ENCODE measurements at places on chromosomes 3 and 15. TPM values are rescaled to one million over a fixed set of nuclear protein-coding genes. Genes with fewer than 3 reads are reported as not detected.

GRCh38 chr3:114939920-114940319, 207.2 kb downstream of the ZBTB20 start:
- H3K4me3 ChIP-seq: no peak overlapping the region
- no peak for DNase-seq
- no peaks in the 10 kb centered on the region for H3K36me3 ChIP-seq
- H3K27me3 ChIP-seq: no peaks in the 10 kb centered on the region
- H3K4me1 ChIP-seq: no peaks in the 10 kb centered on the region

DNA sequence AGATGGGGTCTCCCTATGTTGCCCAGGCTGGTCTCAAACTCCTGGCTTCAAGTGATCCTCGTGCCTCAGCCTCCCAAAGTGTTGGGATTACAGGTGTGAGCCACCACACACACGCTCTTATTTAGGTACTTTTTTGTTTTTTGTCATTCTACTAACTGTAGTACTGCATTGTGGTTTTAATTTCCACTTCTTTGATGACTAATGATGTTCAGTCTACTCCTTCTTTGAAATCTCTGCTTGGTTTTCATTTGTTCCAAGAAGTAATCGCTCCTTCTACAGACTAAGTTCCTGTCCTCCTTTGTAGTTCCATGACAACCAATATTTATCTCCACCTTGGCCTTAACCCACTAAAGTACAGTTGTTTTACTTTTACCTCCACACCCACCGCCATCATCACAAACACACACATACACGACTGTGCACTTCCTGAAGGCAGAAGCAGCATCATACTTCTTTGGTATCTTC, 529 bp upstream of the DLEC1 start:
- H3K4me3 ChIP-seq: no peak overlapping the region
- no peaks in the 10 kb centered on the region for H3K36me3 ChIP-seq
- no peak overlapping the region for H3K27ac ChIP-seq

- H3K27me3 ChIP-seq: no peaks in the 10 kb centered on the region
- no peak overlapping the region for H3K4me3 ChIP-seq
- H3K4me1 ChIP-seq: peaks cover 5% of the 10 kb centered on the region
- H3K27ac ChIP-seq: peak overlapping the region; percentile 8
- no peaks in the 10 kb centered on the region for H3K36me3 ChIP-seq
- DNase-seq: peak; percentile 36
Measured at GRCh38 chr3:99925584-99926230, 108.0 kb downstream of the CMSS1 start.

DNA sequence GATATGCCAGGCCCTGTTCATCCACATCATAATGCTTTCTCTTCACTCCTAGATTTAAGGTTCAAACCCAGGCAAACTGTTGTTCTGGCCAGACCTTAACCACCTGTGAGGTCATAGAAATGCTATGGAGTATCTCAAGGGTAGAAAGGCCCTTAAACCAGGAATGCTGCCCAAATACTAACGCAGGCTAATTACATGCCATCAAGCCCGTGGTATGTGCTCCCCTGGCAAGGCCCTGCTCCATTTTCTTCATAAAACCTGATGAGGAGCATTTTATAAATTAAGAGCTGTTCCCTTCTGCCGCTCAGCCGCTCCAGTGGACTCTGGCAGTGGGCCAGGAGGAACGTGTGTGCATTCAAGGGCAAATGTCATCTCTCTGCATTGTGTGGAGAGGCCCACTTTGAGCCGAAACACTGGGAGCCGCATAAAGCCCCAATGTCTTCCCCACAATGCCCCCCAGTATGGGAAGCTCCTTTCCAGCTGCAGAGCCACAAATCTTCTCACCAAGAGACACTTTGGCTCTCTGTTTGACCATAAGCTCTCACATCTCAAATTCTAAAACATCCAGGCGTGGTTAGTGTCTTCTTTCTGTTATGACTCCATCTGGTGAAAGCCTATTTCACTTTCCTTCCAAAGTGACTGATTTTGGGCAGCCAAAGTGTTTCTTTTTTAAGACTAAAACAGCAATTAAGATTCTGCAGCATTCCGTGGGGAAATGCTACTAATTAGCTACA, 210.8 kb upstream of the NR2E3 start:
- no peaks in the 10 kb centered on the region for H3K27me3 ChIP-seq
- no peaks in the 10 kb centered on the region for H3K36me3 ChIP-seq
- no peak overlapping the region for H3K4me3 ChIP-seq
- peak overlapping the region; percentile 85 for H3K27ac ChIP-seq
- peaks cover 20% of the 10 kb centered on the region for H3K4me1 ChIP-seq
- no peak for DNase-seq

- H3K36me3 ChIP-seq: no peaks in the 10 kb centered on the region
- H3K27me3 ChIP-seq: no peaks in the 10 kb centered on the region
- no peaks in the 10 kb centered on the region for H3K4me1 ChIP-seq
- DNase-seq: no peak
- no peak overlapping the region for H3K4me3 ChIP-seq
Measured at GRCh38 chr15:79526376-79526775, 94.2 kb downstream of the MINAR1 start.

GRCh38 chr3:12198301-12198700, 39.6 kb upstream of the TIMP4 start:
- no peak for DNase-seq
- H3K27me3 ChIP-seq: no peaks in the 10 kb centered on the region
- H3K4me1 ChIP-seq: no peaks in the 10 kb centered on the region
- no peak overlapping the region for H3K27ac ChIP-seq
- no peak overlapping the region for H3K4me3 ChIP-seq

DNA sequence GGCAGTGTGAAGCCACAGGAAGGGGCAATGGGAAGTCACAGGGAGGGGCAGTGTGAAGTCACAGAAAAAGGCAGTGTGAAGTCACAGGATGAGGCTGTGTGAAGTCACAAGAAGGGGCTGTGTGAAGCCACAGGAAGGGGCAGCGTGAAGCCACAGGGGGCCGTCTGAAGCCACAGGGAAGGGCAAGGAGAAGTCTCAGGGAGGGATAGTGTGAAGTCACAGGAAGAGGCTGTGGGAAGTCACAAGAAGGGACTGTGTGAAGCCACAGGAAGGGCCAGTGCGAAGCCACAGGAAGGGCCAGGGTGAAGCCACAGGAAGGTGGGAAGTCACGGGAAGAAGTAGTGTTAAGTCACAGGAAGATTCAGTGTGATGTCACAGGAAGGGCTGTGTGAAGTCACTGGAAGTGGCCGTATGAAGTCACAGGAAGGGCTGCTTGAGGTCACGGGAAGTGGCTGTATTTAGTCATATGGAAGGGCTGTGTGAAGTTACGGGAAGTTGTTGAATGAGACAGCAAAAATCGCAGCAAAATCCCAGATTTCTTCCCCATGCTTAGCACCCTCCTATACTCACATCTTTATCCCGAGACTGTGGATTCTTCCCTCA, 38.6 kb downstream of the GASK1A start:
- no peaks in the 10 kb centered on the region for H3K36me3 ChIP-seq
- DNase-seq: no peak
- H3K4me1 ChIP-seq: no peaks in the 10 kb centered on the region

GRCh38 chr15:89128320-89129122, 40.3 kb downstream of the ABHD2 start:
- no peak for DNase-seq
- H3K4me3 ChIP-seq: no peak overlapping the region
- H3K36me3 ChIP-seq: no peaks in the 10 kb centered on the region
- no peaks in the 10 kb centered on the region for H3K27me3 ChIP-seq

GRCh38 chr15:100937171-100937570, 18.0 kb downstream of the LRRK1 start:
- H3K36me3 ChIP-seq: no peaks in the 10 kb centered on the region
- H3K27me3 ChIP-seq: no peaks in the 10 kb centered on the region
- DNase-seq: no peak
- H3K4me1 ChIP-seq: no peaks in the 10 kb centered on the region
- no peak overlapping the region for H3K4me3 ChIP-seq
- no peak overlapping the region for H3K27ac ChIP-seq

DNA sequence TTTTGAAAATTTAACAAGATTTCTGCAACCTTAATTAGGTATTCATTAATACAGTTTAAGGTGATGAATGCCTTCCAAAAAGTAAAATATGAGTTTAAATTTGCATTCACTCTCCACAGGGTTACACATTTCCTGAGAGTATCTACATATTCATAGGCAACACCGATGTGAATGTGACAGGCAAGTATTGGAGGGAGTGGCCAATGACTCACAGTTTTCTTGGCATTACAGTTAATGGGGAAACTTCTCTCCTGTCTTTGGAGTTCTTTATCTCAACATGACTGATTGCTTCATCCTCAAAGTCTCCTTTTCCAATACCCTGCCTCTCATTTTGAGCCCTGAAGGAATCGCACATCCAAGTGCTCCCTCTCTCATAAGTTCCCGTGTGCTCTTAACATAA, 181.9 kb upstream of the CHL1 start:
- no peaks in the 10 kb centered on the region for H3K27me3 ChIP-seq
- H3K4me1 ChIP-seq: no peaks in the 10 kb centered on the region

GRCh38 chr3:149352556-149352955, 19.1 kb upstream of the TM4SF18 start:
- H3K36me3 ChIP-seq: no peaks in the 10 kb centered on the region
- H3K4me1 ChIP-seq: no peaks in the 10 kb centered on the region
- H3K27me3 ChIP-seq: no peaks in the 10 kb centered on the region
- H3K4me3 ChIP-seq: no peak overlapping the region
- DNase-seq: peak; percentile 41

DNA sequence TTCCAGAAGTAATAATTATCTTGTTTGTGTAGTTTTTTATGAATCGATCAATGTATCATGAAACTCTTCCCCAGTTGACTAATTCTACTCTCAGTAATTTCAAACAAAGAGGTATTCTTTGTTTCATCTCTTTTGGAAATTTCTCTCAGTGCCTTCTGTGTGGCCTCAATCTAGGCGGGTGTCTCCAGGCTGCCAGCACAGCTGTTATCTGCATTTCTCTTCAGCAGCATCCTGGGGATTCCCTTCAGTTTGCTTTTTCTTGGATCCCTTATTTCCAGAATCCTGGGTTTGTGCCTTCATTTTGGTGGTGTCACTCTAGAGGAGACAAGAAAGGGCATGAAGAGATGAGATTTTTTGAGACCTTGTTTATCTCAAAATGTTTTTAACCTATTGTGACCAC, 22.7 kb downstream of the NIPA2 start:
- H3K4me3 ChIP-seq: no peak overlapping the region
- H3K27me3 ChIP-seq: no peaks in the 10 kb centered on the region
- no peaks in the 10 kb centered on the region for H3K4me1 ChIP-seq
- H3K36me3 ChIP-seq: no peaks in the 10 kb centered on the region

The RAD18 gene
- 8.6 TPM for total RNA-seq

The SPG21 gene
- total RNA-seq: 109 TPM

The FANCD2OS gene
- not detected for total RNA-seq

The COL6A5 gene
- not detected for total RNA-seq

The TUBGCP5 gene
- 27.5 TPM for total RNA-seq

The CYP1A1 gene
- total RNA-seq: 32.1 TPM

The XCR1 gene
- total RNA-seq: under 0.01 TPM

The FBN1 gene
- total RNA-seq: 210 TPM

Measured in breast epithelium (tissue), 4 donors.